ENCODE measurements at places on chromosomes 6 and 20. TPM values are rescaled to one million over a fixed set of nuclear protein-coding genes. Genes with fewer than 3 reads are reported as not detected.

ULBP1 gene
- total RNA-seq = 0.10 TPM

GGT7 gene
- 5.1 TPM for total RNA-seq

IMPG1 gene
- total RNA-seq = not detected

CST2 gene
- total RNA-seq = not detected

NCOA7 gene
- total RNA-seq = 14.8 TPM

MYBL2 gene
- total RNA-seq = 0.21 TPM

All from mononuclear cell (primary cell).